Stimulated activated CD4-positive, alpha-beta T cell treated with anti-CD3 and anti-CD28 coated beads, Interleukin-4, amount 100 ng/mL, for 4 hours (primary cell): ENCODE measurements at places on chromosomes 1 and 21.
A peak's percentile ranks its signal among the peaks of the same experiment; 100 is the strongest.

DNA sequence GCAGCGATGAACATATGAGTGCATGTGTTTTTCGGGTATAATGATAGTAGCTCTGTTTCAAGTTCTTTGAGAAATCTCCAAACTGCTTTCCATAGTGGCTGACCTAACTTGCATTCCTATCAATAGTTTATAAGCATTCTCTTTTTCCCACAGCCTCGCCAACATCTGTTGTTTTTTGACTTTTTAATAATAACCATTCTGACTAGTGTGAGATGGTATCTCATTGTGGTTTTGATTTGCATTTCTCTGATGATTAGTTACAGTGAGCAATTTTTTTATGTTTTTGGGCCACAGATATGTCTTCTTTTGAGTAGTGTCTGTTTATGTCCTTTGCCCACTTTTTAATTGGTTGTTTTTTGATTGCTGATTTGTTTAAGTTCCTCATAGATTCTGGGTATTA, 10.6 kb upstream of the RUNX1 start:
- no peak for DNase-seq

DNA sequence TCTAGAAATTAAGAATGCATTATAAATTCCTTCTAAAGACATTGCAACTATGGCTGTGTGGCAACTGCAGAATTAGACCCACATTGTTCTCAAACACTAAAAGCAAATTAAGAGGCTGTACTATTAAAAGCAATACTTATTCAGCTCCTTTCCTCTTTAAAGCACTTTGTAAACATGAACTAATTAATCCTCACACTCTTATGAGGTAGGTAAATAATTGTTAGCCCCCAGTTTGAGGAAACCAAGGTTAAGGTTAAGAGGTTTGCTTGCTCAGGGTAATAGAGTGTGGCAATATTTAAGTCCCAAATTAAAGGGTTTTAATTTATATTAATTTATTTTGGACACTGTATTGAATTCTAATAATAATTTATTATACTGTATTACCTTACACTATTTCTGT, 553.8 kb downstream of the LRRIQ3 start:
- no peak for DNase-seq

- no peak for DNase-seq
Observed at GRCh38 chr1:46194641-46195193, 3.5 kb downstream of the POMGNT1 start.

GRCh38 chr21:36640721-36641244, 58.1 kb upstream of the SIM2 start:
- DNase-seq: no peak

DNA sequence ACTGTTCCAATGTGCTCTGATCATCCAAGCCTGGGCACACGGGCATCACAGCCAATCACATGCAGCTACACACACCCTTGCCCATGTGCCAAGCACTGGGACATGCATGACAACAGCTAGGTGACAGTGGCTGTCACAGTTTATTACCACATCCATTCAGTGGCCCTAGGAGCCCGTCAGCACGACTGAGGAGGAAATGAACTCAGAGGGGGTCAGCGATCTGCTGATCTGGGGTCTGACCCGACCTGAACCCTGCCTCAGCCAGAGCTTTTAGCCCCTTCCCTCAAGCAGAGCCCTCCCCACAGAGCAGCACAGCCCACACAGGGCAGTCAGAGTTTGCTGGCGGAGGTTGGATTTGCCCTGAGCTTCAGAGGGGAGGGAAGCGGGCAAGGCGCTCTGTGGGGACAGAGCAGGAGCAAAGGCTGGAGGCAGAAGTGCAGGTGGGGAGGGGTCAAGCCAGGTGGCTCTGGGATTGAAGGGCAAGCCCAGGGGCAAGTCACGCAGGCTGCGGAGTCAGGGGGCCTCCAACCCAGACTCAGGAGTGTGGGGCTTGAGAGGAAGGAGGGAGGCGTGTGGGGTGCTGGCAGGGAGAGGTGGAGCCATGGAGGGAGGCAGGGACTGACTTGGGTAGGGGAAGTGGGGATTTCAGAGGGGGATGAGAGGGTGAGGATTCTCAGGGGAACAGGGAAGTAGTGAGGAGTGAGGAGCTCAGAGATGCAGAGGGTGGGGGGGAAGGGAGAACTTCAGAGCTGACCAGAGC, 10.4 kb downstream of the SH3BGRL3 start:
- no peak for DNase-seq

GRCh38 chr1:18201997-18202719, 94.6 kb downstream of the IGSF21 start:
- DNase-seq: no peak

DNA sequence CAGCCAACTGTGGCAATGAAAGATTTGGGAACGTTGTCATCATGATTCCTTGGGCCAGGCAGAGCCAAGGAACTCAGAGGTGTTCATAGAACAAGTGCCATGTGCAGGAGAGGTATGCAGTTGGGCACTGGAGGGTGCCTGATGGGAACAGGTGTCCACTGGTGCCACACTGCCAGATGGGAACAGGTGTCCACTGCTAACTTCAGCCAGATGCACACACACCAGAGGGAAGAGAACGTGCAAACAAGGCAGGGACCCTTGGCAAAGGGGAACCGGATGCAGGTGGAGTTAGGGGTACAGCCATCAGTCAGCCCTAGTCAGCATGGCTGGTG, 13.5 kb downstream of the OLFML2B start:
- no peak for DNase-seq

- no peak for DNase-seq
Observed at GRCh38 chr1:25668931-25669573, 52.5 kb downstream of the MAN1C1 start.

DNA sequence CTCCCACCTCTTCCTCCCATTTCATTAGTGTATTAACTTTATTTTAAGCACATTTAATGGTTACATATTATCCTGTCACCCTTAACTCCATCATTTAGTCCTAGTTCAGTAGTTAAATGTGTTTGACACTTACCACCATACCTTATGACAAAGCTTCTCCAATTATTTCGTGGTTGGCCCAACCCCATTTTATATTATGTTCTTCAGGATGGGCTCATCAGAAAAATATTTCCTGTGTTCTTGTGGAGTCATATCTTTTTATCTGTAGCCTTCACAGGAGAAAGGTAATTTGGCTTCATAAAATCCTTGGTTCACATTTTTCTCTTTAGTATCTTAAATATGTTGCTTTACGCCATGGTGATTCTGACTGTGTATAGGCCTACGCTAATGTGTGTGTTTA, 142.3 kb upstream of the COL6A1 start:
- no peak for DNase-seq

DNA sequence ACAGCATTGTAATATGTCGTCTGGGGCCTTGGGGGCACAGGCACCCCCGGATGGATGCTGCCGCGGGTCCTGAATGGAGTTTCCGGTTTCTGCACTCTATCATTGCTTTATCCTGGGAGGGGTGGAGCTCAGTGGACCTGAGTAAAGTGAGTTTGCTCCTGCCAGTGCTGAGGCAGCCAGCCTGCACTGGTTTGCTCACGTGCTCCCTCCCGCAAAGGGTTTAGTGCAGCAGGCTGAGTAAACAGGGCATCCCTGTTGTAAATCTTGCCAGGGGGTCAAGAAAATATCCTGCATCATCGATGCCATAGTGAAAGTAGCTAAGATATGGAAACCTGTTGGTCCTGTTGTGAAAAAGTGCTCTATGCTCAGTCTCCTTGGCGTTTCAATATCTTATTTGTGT, 85.6 kb upstream of the BRINP3 start:
- no peak for DNase-seq

- DNase-seq: no peak
Observed at GRCh38 chr1:57835620-57836019, 411.8 kb upstream of the DAB1 start.

GRCh38 chr1:38953433-38953860, 11.8 kb upstream of the RHBDL2 start:
- DNase-seq: no peak

GRCh38 chr1:29470087-29470787, 233.9 kb downstream of the PTPRU start:
- DNase-seq: no peak

DNA sequence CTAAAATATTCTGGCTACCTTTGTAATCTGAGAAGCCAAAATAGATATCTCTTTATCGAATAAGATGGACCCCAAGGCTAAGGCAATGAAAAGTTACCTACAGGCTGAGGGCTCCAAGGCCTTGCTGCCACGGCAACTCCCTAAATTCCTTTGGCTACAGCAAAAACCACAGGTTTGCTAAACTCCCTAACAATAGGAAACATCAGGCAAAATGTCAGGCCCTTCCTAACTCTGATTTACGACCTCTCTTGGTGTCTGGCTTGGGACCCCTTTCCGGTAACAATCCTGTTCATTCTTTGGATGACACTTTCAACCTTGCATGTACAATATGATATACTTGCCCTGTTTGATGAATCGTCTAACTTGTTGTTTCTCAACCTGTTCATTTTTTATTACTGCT, 11.3 kb upstream of the OR2T8 start:
- no peak for DNase-seq

DNA sequence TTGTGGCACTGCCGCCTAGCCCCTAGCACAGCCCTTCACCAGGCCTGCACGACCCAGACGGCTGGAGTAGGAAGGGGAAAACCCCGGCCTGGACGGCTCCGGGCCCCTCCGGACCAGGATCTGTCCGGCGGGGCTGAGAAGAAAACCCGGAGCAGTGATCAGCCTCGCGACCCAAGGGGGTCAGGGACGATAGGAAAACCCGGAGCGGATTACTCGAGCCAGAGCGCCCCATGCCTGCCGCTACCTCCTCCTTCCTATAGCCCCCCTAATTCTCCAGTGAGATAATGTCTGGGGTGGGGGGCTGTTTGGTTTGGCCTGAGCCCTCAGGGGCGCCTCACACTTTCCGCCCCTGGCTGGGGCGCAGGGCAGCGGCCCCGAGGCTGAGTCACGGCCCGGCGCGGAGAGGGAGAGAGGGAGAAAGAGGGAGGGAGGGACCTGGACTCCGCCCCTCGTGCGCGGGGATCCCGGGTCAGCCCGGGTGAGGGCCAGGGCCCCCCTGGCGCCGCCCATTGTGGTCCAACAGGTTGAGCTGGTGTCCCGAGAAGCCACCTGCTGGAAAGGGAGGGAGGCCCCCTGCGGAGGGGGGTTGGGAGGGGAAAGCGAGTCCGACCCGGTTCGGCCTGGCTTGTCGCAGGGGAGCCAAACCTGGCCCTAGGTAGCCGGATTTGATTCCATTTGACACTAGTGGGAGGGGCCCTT, 1.7 kb upstream of the ZBTB7B start:
- DNase-seq: peak; percentile 79

GRCh38 chr21:34992736-34993398, 56.2 kb downstream of the RUNX1 start:
- DNase-seq: no peak

DNA sequence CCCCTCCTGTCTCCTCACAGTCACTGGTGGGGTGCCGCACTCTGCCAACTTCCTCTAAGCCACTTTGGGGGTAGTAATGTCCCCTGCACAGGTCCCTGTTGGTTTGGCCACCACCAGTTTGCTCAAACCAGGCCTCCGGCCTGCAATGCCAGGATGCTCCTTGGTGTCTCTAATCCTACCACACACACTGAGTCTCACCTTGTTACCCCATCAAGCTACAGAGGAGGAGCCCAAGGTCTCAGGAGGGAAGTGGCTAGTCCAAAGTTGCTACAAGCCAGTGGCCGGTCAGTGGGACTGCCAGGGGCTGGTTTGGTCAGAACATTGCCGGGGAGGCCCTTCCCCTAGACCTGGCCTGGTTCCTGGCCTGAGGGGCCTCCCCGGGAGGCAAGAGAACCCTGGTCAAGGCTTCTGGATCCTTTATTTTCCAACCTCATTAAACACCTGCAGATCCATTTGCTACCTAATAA, 21.5 kb upstream of the LRP8 start:
- no peak for DNase-seq

DNA sequence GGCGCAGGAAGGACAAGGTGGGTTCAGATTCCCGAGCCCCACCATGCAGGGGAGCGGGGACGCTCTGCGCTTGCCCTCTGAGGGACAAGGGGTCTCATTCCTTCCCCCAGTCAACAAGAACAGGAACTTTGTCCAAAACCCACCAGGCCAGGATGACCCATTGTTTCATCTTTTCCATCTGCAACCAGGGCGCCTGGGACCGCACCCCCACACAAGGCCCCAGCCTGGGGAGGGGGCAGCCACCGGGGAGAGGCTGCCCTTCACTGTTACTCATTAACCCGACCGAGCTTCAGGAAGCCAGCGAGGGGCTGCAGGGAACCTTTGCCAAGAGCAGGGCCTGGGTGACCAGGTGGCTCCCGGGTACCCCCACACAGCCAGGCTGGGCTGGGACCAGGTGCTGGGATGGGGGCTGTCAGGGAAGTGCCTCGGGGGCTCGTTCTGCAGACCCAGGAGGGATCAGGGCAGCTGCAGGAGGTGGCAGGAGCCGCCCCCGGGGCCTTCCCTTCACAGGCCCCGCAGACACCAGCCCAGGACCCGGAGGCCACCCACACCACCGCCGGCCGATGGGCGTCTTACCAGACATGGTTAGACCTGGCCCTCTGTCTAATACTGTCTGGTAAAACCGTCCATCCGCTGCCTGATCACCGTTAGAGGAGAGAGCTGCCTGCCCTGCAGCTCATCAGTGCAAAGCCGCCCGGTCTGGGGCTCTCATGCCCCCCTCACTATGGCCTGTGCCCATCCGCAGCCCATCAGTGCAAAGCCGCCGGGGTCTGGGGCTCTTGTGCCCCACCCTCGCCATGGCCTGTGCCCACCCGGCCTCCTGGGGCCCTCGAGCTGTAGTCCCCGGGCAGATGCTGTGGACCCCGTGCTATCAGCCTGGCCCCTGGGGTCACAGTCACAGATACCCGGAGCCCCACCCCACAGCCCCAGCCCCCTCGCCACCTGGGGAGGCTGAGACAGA, 4.9 kb upstream of the TTLL10 start:
- no peak for DNase-seq

DNA sequence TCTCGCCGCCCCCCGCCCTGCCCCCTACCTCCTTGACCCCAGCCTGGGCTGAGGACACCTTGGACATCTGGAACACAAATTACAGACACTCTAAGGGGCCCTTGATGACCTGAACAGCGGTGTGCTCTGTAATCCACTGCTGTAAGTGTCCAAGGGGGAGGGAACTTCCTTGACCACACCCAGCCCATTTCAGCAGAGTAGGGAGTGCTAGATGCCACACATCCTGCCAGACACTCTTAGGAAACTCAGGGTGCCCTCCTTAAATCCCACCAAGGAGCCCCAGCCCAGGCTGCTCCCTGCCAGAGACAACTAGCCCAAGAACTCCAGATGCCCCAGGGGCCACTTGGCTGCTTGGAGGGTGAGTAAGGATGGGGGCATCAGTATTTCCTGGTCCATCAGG, 282.2 kb downstream of the RRAGC start:
- DNase-seq: no peak

DNA sequence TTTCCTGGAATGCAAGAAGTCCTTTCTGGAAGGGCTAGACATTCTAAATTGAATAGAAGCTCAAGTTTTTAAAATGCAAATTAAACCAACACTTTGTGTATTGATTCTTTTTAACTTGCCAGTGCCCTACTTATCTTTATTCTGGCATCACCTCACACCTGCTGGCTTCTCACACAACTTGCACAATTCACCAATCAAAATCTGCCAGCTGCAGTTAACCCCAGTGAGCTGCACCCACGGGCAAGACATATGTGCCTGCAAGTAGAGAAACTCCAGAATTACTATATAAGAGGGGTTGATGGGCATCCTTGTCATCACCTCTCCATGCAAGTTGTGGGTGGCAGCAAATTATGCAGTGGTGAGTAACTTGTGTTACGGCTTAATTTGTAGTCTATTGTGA, 11.7 kb upstream of the PLPPR4 start:
- no peak for DNase-seq
